ENCODE measurements at places on chromosomes 16 and 17.

DNA sequence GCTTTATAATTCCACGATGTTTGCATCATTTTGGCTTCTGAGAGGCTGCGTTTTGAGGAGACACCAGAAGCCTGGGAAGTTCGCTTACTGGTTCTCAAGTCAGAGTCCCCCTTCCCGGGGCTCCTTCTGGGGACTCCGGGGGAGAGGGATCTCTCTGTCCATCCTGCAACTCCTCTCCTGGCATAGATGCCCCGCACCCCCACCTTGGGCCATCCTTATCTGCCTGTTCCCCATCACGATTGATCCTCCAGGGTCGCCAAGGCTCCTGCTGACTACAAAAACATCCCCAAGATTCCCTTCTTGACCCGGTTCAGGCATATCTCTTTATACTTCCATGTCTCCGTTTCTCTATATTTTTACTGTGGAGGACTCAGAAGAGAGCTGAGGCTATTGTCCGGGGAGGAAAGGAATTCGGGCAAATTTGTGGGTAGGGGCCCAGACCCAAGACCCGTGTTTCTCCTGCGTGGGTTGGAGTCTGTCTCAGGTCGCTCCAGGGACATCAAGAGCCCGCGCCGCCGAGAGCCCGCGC is 18.4 kb upstream of the HOXB13 start:
- no peak for DNase-seq

- no peak for DNase-seq
Observed at GRCh38 chr17:273981-274832, 78.4 kb downstream of the RPH3AL start.

DNA sequence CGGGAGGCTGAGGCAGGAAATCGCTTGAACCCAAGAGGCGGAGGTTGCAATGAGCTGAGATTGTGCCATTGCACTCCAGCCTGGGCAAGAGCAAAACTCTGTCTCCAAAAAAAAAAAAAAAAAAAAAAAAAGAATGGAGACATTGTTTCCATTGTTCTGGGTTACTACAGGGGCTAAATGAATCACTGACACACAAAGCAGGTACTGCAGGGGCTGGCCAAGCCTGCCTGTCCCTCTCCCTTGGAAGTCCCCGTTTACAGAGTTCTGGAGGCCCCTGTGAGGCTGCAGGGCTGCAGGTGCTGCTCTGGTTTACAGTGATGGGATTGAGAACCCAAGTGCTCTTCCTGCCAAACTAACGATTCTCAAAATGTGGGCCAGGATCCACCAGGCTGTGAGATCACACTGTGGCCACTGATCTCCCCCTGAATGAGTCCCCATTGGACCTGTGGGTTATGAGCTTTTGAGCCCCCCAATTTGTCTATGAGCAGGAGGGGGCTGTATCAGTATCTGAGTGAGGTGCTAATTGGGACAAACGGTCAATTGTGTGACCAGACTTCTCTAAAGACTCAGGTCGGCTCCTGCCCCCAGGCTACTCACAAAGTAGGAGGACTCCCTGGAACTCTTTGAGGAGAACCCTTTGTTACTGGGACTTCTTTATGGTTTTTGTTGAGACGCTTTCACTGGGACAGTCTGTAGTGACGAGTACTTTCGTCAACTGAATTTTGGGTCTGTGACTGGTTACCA is 39.0 kb downstream of the DNAH17 start:
- no peak for DNase-seq

DNA sequence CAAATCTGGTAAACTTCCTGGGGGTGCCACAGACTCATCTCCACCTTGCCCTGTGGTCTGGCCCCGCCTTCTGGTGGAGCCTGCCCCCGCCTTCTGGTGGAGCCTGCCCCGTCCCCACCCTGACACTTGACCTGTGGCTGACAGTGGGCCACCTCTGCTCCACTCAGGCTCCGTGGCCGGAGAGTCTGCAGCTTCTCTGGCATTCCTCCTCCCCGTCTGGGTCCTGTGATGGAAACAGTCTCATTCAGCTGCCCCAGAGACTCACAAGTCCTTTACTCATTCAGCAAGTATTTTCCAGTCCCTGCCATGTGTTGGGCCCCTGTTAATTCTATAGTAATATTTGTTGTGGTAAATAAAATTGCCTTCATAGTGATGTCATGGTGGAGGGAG is 21.0 kb upstream of the G6PC1 start:
- no peak for DNase-seq

- DNase-seq: no peak
Observed at GRCh38 chr17:33205552-33205951, 87.5 kb downstream of the ASIC2 start.

DNA sequence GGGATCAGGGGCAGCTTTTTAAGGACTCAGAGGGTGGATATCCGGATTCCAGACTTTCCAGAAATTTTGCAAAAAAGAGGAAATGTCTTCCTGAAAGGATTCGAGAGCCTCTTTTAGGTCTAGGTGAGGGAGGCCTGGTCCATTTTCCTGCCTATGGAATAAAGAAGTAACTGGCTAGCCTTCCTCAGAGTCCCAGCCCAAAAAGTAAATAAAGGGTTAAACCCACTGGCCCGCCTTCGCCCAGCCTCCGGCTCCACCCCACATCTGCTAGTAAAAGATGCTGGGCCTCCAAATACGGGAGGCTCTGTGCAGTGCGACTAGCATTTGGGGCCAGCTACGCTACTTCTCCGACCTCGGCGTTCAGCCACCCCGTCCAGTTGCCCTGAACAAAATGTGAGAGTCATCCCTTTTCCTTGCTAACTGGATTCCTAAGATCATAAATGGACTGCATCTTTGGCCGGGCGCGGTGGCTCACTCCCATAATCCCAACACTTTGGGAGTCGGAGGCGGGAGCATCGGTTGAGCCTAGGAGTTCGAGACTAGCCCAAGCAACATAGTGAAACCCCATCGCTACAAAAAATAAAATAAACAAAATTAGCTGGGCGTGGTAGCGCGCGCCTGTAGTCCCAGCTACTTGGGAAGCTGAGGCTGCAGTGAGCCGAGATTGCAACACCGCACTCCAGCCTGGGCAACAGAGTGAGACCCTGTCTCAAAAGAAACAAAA is 824 bp upstream of the MPP2 start:
- DNase-seq: peak; percentile 52

DNA sequence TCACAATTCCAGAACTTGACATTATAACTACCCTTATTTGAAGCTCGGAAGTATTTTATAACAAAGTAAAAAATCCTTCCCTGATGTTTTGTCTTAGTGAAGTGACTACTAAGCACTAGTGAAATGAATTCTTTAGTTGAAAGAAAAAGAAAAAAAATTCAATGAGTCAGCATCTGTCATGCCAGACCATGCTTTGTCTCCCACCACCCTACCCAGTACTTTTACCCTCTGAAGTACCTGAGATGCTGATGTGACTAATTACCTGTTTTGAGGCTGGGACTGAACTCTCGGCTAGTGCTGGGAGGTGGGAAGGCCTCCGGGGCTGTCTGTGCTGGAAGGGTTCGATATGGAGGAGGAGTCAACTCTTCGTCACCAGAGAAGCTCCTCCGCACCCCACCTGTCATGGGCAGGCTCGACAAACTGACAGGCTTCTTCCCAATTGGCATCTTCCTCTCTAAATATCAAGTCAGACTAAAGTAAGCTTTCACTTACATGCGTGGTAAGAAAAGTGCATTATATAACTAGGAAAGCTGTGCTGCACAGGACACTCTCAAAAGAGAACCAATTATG is 19.6 kb downstream of the NME2 start:
- DNase-seq: no peak

DNA sequence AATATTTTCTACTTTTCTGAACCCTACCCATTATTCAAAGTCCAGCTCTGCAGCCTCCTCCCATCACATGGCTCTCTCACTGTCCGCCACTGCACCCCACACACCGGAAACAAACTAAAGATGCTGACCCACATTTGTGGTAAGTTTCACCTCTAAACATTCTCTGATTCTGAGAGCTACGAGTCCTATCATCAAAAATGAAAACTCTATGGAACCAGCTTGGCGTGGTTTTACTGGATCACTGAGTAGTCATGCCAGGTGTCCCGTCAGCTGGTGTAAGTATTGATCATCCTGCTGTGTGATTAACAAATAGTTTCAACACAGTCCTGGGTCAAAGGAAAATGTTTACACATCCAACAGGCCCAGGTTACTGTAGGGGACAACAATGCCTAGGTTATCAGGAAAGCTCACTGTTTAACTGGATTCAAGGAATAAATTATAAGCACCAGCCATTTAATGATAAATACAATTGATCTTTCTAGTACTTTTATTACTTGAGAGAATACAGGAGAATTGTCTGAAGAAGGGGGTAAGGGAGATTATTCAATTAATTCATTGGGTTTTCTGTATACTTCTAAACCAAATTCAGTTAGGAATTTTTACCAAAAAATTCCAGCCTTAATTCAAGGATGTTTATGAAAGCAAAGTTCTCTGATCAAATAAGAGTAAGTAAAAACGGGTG is 33.9 kb downstream of the CYTH1 start:
- DNase-seq: no peak

DNA sequence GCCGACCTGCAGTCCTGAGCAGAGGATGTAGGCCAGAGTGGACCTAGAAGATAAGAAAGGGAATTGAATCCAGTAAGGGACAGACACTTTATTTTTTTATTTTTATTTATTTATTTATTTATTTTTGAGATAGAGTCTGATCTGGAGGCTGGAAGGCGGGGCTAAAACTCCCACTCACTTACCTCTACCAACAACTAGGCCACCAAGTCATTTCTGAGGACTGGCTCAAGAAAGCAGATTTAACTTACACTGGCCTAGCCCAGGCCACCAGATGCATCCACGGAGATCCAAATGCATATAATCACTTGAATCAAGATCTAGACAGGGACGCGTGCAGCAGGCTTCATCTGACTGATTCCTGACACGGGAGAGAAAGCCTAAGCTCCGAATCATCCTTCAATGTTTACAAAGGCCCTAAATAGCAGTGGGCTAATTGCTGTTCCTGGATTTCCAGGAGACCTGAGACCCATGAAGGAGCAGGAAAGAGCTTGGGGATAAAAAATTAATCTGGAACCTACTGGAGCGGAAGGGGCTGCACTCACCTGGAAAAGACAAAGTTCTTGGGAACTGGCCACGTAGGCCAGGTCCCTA is 1.1 kb upstream of the ALOX12 start:
- DNase-seq: no peak

GRCh38 chr17:72386619-72387237 is 265.9 kb downstream of the SOX9 start:
- DNase-seq: no peak

DNA sequence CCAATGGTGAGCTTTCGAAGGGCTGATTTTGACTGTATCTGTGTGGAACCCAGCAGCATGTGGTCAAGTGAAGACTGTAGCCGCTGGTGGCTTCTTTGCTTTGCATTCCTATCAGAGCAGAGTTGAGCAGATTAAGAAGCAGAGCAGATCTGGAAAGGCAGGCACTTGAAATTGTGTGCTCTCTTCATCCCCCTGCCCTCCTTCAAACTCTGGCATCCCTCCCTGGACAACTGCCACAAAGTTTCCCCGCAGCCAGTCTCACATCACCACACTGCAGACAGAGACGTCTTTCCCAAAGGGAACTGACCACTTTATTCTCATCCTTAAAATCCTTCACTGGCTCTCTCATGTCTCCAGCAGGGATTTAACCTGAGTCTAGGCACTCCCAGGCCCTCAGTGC is 237.1 kb upstream of the DYNLRB2 start:
- DNase-seq: no peak

DNA sequence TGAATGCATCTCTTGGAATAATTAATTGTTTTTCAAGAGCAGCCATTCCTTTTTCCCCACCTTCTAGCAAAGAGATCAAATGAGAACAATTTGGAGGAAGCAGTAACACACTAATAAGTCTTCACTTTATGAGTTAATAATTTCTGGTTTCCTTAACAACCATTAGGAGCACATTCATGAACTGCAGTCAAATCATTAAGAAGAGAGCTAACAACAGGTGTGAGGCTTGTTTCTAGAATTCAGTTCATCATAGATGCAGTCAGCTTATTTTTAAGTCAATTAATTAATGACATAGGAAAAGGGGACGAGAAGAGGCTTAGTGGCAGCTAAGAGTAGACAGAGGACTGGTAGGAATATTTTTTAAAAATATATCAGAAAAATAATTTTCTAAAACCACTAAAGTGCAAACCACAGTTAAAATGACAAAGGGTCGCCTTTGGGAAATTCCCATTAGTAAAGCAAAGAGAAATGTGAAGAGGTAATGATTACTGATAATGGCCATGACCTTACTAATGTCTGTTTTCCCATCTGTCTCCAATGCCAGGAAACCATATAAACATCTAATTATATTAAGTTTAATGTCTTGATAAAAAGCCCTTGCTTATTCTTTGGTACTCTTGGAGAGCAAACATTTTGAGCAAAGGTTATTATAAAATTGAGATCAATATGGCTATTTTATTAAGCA is 184.2 kb downstream of the KCNJ2 start:
- DNase-seq: no peak

- DNase-seq: no peak
Observed at GRCh38 chr16:68492543-68493411, 44.5 kb upstream of the SMPD3 start.

DNA sequence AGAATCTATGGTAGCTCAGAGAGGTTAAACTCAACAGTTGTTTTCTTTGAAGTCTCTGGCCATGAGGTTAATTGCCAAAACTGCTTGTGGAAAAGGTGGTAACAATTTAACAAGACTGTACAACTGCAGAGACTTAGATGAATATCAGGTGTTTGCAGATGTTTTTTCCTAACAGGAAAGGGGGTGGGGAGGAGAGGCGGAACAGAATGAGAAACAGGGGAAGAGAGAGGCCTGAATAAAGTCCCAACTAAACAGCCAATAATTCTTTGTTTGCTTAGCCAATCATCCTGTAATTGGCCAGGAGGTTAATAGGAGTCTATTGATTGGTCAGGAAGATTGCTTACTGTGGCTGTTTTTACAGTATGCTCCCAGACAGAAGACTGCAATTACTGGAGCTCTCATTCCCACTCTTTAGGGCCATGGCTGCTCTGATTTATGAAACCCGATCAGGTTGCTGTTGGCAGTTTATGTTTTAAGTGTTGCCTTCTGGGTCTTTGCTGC is 249.7 kb upstream of the TBX2 start:
- DNase-seq: no peak

DNA sequence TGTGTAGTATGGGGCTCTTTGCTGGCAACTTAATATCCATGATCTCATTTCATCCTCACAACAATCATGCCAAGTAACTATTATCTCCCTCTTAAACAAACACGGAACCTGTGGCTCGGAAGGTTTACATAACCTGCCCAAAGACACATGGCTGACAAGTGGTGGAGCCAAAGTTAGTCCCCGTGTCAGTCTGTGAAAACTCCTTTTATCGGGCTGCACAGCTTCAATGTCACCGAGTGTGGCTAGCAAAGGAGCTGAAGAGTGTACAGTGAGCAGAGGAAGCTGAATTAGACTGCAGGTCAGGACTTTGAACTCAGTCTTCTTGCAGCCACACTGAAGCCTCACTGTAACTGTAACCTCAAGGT is 80.3 kb downstream of the PARN start:
- DNase-seq: no peak
